HTR-8/SVneo (cell line): ENCODE measurements at places on chromosomes 2 and 18.
A peak's percentile ranks its signal among the peaks of the same experiment; 100 is the strongest.

DNA sequence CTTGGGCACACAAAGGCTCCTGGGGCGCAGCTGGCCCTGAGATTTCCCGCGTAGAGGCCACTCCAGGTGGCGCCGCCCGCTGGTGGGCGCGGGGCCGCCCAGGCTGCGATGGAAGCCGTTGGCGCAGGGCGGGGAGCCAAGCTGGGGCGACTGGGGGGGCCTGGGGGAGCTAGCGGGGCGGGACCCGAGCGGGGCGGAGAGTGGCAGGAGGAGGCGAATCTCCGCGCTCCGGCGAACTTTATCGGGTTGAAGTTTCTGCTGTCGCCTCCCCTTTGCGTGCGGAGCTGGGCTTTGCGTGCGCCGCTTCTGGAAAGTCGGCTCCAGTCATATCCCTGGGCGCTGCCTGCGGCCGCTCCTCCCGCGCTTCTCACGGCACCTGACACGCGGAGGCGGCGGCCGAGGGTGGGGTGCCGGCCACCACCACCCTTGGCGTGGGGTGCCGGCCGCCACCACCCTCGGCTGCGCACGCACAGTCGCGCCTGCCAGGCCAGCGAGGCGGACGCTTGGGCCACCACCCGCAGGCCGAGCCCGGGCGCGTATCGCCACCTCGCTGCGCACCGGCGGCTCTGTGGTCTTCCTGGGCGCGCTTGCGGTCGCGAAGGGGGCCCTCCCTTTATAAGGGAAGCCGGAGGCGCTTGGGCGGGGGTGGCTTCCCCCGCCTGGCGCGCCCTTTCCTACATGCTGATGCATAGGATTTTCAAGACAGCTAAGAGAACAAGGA lies 919 bp upstream of the CYP1B1 start:
- DNase-seq = peak; percentile 85

GRCh38 chr2:31037058-31037457 lies 101.2 kb downstream of the GALNT14 start:
- DNase-seq = no peak

DNA sequence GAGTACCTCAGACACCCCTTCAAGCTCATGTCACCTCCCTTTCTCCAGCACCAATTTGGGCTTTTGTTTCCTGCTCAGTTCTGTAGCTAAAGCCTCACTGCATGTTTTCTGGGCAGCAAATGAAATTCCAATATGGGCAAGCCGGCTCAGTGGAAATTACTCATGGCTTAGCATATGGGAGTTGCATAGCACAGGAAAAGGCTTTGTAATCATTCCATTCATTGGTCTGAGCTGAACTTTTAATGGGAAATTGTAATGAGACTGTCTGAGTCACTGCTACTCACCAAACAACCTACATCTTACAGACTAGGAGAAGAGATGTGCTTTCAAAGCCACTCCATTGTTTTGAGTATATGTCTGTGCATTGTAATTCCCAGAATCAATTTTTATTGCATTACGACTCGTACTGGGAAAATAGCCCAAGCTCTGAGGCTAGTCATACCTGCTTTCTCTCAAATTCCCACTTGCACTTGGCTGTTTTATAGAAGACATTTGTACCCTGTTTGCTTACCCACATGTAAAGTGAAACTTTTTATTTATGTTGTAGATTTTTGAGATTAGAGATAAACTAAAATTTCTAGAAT lies 139.5 kb upstream of the LRATD1 start:
- DNase-seq = peak; percentile 24

- no peak for DNase-seq
Measured at GRCh38 chr18:55849391-55849790, 261.4 kb upstream of the TCF4 start.

GRCh38 chr18:49137093-49137492 lies 186.3 kb upstream of the SMAD7 start:
- no peak for DNase-seq
